ENCODE measurements at places on chromosomes 1 and 21.

DNA sequence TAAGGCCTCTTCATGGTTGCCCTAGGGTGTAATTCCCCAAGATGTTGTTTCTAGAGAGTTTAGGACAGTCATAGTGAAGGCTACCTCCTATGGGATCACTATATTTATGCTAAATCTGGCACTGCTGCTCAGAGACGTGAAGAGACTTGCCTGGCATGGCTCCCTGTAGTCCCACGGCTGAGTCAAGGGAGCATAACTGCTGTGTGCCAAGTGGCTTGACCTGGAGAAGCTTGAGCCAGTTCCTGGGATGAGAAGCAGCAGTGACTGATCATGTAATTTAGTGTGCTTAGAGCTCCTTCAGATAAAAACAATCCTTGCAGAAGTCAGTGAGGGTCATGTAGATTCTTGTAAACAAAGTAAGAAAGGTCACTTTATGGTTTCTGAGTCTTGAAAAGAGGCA, 68.9 kb upstream of the TSPAN2 start:
- H3K36me3 ChIP-seq = no peaks in the 10 kb centered on the region
- H3K27ac ChIP-seq = no peak overlapping the region
- DNase-seq = no peak
- H3K4me1 ChIP-seq = no peaks in the 10 kb centered on the region

- no peak overlapping the region for H3K27ac ChIP-seq
- no peaks in the 10 kb centered on the region for H3K27me3 ChIP-seq
- H3K4me1 ChIP-seq = no peaks in the 10 kb centered on the region
- H3K36me3 ChIP-seq = no peaks in the 10 kb centered on the region
- DNase-seq = no peak
Observed at GRCh38 chr1:16063921-16064320, 9.5 kb downstream of the FAM131C start.

DNA sequence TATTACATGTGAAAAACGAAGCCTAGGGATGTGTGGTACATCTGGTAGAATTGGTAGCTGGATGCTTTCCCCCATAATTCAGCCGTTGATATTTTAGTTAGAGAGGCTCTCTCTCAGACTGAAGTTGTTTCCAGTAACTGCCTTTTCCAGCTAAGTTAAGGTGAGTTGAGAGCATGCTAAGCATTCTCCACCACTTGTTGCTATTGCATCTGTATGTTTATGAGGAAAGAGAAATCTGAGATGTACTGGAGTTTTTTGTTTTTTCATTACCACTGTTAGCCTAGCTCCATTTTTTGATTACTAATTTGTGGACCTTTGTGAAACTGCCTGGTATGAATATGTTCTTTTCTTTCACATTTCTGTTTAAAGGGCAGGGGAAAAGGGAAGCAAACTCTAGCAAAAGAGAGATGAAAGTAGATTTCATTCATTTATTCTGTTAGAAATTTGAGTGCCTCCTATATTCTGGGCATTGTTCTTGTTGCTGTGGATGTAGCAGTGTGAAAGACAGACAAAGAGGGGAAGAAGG, 189.9 kb upstream of the CACYBP start:
- H3K4me1 ChIP-seq = peaks cover 2% of the 10 kb centered on the region
- no peak overlapping the region for H3K27ac ChIP-seq
- no peaks in the 10 kb centered on the region for H3K27me3 ChIP-seq

DNA sequence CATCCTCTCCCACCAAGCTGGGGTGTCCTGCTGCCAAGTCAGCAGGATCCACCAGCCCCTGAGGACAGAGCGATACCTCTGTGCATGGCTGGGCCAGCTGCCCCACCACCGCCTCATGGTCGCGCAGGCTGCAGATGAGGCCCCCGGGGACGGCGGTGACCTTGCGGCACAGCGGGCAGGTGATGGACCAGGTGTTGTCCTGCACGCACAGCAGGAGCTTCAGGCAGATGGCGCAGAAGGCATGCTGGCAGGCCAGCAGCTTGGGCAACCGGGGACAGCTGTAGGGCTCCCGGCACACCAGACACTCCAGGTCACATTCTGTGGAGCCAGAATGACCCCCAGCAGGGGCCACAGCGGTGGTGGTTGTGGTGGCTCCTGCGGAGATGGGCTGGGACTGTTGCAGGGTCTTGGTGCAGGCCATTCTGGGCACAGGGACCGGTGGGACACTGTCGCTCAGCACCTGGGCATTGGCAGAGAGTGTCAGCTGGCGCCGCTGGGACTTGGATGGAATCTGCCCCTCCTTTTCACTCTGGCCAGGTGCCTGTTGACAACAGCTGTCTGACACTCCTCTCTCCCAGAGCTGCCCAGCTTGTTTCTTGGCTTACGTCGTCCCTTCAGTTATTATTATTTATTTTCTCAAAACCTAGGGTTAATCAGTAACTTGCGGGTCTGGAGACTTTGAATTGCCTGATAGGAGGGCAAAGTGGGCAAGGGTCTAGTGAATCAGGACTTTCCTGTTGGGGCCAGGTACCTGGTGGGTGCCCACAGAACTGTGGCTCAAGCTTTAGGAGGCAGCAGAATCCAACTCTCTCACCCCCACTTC, at the start of gene RNF186:
RNF186 (minus strand) TSS at position 603 of the 823 bp plus-strand sequence; CDS start at position 421, 182 bp downstream.
- H3K4me3 ChIP-seq = no peak within 1 kb of the TSS
- no peaks in the 10 kb centered on the region for H3K27me3 ChIP-seq
- DNase-seq = no peak
- H3K36me3 ChIP-seq = no peaks in the 10 kb centered on the region

- H3K36me3 ChIP-seq = no peaks in the 10 kb centered on the region
- H3K27ac ChIP-seq = no peak overlapping the region
- no peak overlapping the region for H3K4me3 ChIP-seq
- peaks cover 37% of the 10 kb centered on the region for H3K27me3 ChIP-seq
- DNase-seq = no peak
- H3K4me1 ChIP-seq = no peaks in the 10 kb centered on the region
Observed at GRCh38 chr1:13587256-13588030, 3.8 kb downstream of the PDPN start.

- DNase-seq = no peak
- H3K4me3 ChIP-seq = no peak overlapping the region
- no peaks in the 10 kb centered on the region for H3K27me3 ChIP-seq
- no peaks in the 10 kb centered on the region for H3K4me1 ChIP-seq
Observed at GRCh38 chr1:63847308-63847910, 73.6 kb downstream of the ROR1 start.
